ENCODE measurements at places on chromosomes 12 and 14.
A peak's percentile ranks its signal among the peaks of the same experiment; 100 is the strongest.

DNA sequence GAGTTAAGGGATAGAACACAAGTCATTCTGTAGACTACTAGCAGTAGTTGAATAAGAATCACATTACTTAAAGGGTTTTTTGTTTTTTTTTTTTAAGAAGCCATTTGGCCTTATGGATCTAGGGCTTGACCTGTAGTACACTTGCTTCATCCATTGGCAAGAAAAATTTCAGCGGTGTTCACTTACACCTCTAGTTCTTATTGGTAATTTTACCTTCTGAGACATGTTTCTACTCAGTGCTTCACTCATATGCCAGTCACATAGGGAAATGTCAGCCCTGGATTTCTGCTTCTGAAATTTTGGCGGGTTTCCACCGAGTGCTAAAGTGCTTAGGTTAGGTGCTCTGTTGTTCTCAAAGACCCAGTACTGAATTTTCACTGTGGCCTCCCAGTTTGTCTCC is 72.9 kb downstream of the FRMD6 start:
- no peak for DNase-seq

- DNase-seq, result no peak
Measured at GRCh38 chr12:15794196-15794595, 5.0 kb upstream of the EPS8 start.

- DNase-seq, result no peak
Measured at GRCh38 chr12:94863321-94864035, 140.0 kb downstream of the NDUFA12 start.

DNA sequence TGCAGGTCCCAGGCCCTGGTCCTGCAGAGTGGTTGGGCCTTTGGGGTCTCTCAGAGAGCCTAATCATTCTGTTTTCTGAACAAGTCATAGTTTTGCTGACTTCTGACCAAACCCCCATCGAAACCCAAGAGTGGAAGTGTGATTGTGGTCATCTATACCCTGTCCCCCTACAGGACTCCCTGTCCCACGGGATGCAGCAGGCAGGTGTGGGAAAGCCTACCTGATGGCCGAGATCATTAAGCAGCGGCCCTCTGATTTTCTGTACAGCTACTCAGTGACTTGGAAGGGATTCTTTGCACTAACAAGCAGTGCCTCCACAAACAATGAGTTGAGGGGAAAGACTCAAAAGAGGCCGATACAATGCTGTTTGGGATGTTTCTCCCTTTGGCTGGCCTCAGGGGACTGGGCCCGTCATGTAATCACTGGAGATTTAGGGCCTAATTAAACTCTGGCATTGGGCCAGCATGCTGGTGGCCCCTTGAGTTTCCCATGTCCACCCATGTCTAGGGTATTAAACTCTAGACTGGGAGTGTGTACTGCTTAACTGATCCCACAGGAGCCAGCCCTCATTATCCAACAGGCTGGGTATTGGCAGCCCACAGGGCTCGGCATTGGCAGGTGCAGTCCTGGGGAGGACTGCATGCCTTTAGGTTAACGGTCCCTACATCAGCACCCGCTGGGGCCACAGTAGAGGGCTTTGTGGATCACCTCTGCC is 192.8 kb downstream of the ZFP36L1 start:
- no peak for DNase-seq

DNA sequence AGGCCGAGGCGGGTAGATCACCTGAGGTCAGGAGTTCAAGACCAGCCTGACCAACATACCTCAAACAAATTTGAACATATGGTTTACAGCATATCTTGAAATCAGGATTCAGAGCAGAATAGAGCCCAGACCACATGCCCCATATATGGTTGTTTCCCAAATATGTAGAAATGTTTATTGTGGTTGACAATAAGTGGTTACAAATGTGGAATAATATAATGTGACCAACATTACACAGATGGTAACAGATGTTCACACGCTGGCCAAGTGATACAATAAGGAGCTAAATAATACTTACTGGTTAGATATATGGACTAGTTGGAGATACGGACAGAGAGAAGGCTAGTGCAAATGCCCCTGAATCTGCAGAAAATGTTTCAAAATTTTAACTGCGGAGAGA is 85.3 kb downstream of the MAPKAPK5 start:
- DNase-seq, result no peak

DNA sequence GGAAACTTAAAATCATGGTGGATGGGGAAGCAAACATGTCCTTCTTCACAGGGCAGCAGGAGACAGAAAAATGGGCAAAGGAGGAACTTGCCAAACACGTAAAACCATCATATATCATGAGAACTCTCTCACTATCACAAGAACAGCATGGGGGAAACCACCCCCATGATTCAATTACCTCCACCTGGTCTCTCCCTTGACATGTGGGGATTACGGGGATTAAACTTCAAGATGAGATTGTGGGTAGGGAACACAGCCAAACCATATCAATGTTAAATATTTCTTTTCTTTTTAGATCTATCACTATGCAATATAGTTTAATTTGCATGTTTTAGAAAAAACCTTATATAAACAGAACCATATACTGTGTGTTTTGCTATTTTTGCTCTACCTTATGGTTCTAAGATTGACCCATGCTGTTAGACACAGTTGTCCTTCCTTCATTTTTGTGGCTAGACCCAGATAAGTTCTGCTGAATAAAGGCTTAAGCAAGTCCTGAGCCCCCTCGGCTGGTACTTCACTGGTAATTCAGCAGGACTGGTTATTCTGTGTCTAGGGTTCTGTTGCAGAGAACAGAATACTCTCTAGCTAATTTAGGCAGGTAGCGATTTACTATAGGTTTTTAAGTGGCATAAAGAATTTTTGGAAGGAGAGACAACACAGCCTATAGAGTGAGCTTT is 253.7 kb upstream of the HMGA2 start:
- DNase-seq, result no peak

DNA sequence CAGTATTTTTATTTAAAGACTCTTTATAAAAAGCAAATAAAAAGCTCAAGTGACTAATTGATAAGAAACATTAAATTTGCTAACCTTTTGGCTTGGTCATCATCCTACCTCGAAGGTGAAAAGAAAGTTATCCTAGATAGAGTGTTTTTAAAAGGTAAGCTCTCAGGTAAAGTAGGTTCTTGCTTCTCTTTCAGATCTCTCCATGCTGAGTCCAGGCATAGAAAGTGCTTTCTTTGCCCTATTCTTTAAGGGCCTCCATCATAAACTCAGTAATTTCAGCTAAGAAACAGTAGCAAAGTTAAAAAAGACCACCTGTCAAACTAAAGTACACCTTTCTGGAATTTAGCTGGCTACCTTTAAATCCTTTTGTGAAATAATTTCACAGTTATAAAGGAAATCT is 20.6 kb upstream of the ANHX start:
- no peak for DNase-seq

GRCh38 chr12:23566133-23566532 is 383.3 kb downstream of the SOX5 start:
- no peak for DNase-seq

DNA sequence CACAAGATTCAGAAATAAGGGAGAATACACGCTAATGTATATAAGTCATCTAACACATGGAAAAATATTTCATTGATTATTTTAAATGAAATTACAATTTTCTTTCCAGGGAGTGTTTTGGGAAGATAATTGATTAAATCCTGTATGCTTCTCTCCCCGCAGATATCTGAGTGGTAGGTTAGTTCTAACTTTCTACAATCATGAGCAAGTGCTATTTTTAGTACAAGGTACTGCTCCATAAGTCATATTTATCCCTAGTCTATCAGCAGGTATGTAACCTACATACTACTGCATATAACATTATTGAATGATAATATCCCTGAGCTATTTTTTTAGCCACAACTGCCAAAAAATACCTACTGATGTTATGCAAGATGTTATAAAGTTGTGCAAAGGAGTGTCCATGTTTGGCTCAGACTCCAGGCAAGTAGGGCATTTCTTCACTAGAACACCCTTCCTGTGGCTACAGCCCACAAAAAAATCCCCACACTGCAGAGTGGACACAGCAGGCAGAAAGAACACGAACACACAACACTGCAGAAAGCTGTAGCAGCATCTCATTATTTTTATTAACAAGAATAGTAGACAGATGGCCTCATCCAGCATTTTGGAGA is 87.0 kb downstream of the SEC23A start:
- DNase-seq, result no peak

DNA sequence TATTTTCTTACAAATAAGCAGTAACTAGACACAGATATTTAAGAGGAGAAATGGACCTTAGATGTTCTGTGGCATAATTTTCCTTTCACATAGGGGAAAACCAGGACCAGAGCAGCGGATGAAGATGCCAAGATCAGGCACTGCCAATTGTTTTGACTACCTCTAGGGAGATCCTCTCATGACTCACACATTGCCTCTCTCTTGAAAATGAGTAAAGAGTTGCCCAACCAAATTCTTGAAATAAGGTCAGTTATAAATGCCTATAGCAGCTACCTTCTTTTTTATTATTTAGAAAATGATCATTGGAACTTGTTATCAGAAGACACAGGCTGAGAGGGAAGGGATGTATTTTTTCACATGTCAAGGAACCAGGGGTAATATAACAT is 263.4 kb upstream of the PLEKHG7 start:
- DNase-seq, result no peak

GRCh38 chr12:95022477-95022876 is 19.0 kb upstream of the NDUFA12 start:
- no peak for DNase-seq

DNA sequence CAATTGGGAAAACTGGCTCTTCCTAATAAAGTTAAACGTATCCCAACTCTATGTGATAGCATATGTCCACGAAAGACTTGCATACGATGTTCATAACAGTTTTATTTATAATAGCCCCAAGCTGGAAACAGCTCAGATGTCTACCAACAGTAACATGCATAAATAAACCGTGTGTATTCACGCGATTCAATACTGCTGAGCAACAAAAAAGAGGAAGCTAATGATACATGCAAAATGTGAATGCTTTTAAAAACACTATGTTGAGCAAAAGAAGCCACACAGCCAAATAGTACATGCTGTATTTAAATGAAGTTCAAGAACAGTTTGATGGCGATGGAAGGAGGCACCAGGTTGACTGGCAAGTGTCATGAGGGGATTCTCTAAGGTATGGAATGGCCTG is 55.7 kb downstream of the TRIM9 start:
- DNase-seq, result no peak

- DNase-seq, result peak; percentile 90
Measured at GRCh38 chr12:57893431-57894353, 47.2 kb upstream of the CTDSP2 start.

DNA sequence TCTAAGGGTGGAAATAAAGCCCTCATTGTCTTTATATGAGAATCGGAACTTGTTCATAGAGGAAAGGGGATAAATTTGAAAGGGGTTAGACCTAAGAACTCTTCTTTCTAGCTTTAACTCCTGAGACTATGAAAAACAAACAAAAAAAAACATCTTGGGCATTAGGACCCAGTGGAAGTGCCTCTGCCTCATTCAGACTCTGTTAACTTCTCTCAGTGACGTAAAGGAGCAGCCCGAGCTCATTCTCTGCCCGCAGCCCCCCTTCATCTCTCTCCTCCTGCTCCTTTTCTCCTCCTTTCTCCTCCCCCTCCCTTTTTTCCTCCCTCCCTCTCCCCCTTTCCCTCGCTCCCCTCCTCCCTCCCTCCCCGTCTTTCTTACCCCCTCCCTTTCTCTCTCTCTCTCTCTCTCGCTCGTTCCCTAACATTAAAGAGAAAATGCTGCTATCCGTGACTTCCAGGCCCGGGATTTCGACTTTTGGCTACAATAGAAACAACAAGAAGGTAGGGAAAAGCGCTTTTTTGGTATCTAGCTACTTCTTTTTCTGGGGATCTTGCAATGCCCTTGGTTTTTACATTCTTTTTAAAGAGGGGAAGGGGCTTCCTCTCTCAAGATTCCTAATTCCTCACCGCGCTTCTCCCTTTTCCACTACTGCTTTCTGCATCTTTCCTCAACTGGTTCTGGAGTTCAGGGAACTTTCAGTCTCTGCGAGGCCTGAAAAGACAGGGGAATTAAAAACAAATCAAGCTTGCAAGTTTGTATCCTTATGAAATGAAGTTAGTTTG is at the start of gene RBMS2:
TSS of gene RBMS2 (plus strand) at position 231 of the 782 bp plus-strand sequence. CDS start at position 435, 204 bp downstream.
- DNase-seq, result peak; percentile 84

GRCh38 chr12:11922361-11922760 is 148.4 kb upstream of the BCL2L14 start:
- DNase-seq, result no peak

DNA sequence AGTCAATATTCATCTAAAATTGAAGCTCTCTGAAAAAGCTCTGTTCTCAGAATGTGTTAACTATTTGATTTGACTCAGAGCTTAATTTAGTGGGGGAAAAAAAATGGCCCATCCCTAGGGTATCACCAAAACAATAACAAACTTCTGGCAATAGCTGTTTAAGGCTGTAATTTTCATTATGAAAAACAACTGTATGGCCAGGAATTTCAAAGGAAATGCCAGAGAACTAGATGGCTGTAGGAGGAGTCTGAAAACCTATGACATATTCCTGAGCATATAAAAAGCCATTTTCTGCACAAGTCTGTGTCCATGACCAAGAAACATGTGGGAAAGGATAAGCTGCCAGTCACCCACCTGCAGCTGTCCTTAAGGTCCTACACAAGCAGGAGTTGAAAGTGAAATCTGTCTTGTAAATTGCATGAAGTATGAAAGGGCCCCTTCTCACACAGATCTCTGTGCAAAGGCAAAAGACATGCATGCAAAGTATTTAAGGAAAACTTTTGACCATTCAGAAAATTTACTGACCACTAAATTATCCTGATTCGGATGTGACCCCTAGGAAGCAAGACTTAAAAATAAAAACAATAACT is 299.1 kb downstream of the BTG1 start:
- no peak for DNase-seq

GRCh38 chr12:10276774-10277173 is 30.9 kb upstream of the KLRD1 start:
- DNase-seq, result no peak

- DNase-seq, result no peak
Measured at GRCh38 chr14:100221533-100222223, 17.3 kb upstream of the YY1 start.

DNA sequence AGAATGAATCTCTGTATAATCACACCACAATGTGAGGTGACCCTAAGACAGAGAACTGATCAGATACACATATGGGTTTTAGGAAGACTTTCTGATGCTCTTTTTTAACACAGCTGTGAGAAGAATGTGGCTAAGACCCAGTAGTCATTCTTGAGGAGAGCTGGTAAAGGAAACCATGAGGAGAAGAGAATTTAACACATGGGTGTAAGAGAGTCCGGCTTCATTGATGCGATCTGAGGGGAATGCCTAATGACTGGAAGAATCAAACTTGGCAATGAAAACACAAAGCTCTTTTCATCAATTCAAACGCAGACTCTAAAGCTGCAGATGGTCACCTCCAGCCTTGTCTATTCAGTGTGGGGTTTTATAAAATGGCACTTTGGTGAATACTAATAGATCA is 79.3 kb downstream of the FOXA1 start:
- DNase-seq, result no peak

DNA sequence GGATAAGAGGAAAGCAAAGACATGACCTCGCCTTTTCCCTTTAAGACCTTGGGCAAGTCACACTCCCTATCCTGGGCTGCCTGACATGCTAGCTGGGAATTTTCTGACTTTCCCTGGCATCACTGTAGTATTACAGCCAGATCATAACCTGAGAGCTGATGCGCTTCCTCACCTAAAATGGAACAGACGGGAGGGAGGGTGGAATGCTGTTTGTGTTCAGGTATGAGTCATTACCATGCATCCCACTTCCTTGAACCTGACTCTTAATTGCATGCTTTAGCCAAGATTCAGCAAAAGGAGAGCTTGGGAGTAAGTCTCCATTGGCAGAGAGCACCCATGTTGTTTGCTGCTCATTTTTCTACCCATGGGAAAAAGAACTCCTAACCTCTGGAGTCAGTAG is 156.5 kb downstream of the KCNK10 start:
- no peak for DNase-seq

Measured in hippocampal formation (tissue), 2 donors.